ENCODE measurements at places on chromosomes 16 and 17.

DNA sequence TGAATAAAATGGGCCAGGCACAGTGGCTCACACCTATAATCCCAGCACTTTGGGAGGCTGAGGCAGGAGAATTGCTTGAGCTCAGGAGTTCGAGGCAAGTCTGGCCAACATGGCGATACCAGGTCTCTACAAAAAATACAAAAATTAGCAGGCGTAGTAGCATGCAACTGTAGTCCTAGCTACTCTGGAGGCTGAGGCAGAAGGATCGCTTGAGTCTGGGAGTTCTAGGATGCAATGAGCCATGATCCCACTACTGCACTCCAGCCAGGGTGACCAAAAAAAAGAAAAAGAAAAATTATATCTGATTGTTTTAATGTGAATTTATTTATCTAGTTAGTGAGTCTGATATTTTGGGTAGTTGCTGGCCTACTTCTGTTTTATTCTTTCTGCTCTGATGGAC is 7.0 kb downstream of the IL34 start:
- no peak for DNase-seq

GRCh38 chr16:35685085-35685484 is 2225.7 kb downstream of the TP53TG3F start:
- no peak for DNase-seq

DNA sequence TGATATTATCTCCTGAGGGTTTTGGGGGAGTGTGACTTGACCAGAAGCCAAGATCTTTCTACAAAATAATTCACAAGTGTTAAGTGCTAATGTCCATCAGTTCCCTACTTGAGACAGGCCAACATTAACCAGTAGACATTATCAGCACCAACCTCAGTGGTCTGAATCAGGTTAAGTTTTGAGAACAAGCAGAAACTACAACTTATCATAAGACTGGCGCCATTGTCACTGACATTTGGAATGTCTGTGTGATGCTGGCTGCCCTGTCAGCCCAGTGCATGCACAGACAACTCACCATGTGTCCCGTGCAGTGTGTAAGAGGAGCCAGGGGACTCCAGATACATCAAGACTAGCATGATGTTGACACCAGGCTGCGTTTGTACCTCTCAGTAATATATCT is 76.8 kb downstream of the CCDC182 start:
- DNase-seq, result peak; percentile 80

- no peak for DNase-seq
Measured at GRCh38 chr17:41478237-41478636, 2.7 kb downstream of the KRT35 start.

- DNase-seq, result no peak
Measured at GRCh38 chr17:45332989-45333701, 16.3 kb upstream of the MAP3K14 start.

DNA sequence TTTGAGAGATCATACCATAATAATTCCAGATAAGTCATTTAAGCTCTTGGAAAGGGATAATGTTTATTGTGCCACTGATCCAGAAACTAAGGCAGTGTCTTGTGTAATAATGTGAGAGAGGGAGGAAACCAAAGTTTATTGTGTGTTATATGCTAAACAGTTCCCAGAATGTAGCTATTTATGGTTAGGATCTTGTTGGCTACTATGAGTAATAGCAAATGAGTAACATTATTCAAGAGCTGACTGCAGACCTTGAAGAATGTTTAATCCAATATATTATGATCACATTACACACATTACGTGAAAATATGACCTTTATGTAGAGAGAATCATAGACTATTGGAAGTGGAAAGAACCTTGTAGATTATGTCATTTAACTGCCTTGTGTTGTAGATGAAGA is 139.5 kb downstream of the BCAS3 start:
- no peak for DNase-seq

- no peak for DNase-seq
Measured at GRCh38 chr16:28293601-28293960, 1.3 kb downstream of the SBK1 start.

- peak; percentile 95 for DNase-seq
Measured at GRCh38 chr17:49515196-49515770, 20.2 kb downstream of the NGFR start.

GRCh38 chr16:85749771-85750145 is 1.1 kb downstream of the C16orf74 start:
- no peak for DNase-seq

DNA sequence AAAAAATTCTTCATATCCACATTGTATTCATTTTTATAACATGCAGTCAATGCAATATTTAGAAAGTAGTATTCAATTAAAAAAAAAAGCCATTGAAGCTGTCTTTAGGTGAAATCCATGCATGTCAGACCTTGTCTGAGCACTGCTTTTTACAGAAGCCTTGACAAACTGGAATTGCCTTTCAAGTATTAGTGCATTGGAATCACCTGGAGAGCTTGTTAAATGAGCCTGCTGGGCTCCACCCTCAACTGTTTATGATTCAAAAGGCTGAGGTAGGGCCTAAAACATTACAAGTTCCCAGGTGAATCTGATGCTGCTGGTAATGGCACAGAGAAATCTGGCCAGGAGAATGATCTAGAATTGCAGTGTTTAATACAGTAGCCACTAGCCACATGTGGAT is 85.8 kb downstream of the HIC1 start:
- DNase-seq, result no peak

DNA sequence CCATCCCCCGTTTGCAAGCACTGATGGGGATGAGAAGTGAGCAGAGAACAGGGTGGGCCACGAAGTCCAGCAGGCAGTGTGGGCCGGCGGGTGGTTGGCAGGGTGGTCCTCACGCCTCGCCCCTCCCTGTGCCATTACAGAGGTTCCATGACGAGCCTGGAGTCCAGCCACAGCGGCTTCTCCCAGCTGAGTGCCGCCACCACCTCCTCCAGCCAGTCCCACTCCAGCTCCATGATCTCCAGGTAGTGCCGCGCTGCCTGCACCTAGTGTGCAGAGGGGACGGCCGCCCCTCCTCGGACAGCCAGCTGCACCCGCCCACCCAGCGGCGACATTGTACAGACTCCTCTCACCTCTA is 73.0 kb downstream of the SEC14L1 start:
- DNase-seq, result no peak

DNA sequence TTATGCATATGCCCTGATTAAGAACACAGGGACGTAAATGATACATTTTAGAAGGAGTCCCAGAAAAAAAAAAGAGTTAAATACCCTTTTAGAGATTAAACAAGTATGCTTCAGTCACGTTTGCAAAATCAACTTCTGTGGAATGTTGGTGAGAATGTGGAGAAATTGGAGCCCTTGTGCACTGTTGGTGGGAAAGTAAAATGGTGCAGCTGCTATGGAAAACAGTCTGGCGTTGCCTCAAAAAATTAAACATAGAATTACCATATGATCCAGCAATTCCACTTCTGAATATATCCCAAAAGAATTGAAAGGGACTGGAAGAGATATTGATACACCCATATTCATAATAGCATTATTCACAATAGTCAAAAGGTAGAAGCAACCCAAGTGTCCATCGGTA is 26.5 kb downstream of the RHBDL3 start:
- no peak for DNase-seq

GRCh38 chr17:20116683-20117309 is 107.6 kb downstream of the SPECC1 start:
- peak; percentile 45 for DNase-seq

GRCh38 chr16:1615761-1616160 is 3.6 kb downstream of the CRAMP1 start:
- DNase-seq, result no peak

- DNase-seq, result peak; percentile 60
Measured at GRCh38 chr17:40322358-40323315, 13.7 kb downstream of the RARA start.

DNA sequence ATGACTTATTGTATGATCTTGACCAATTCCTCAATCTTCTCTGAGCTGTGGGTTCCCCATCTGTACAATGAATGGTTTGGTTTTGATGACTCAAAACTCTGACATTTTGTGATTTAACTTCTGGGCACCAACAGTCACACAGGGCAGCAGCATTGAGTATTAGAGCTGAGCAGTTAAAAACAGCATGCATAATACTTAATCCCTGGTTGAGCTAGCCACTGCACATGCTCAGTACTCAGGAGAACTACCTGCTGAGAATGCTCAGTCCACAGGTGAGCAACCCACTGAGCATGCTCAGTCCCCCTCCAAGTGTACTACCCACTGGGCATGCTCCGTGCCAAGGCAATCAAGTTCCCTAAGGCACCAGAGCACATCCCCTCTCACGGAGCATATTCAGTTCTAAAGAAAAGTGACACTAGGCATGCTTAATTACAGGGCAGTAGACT is 68.7 kb downstream of the AIPL1 start:
- DNase-seq, result no peak

- DNase-seq, result no peak
Measured at GRCh38 chr16:24077966-24078365, 178.2 kb upstream of the CACNG3 start.

DNA sequence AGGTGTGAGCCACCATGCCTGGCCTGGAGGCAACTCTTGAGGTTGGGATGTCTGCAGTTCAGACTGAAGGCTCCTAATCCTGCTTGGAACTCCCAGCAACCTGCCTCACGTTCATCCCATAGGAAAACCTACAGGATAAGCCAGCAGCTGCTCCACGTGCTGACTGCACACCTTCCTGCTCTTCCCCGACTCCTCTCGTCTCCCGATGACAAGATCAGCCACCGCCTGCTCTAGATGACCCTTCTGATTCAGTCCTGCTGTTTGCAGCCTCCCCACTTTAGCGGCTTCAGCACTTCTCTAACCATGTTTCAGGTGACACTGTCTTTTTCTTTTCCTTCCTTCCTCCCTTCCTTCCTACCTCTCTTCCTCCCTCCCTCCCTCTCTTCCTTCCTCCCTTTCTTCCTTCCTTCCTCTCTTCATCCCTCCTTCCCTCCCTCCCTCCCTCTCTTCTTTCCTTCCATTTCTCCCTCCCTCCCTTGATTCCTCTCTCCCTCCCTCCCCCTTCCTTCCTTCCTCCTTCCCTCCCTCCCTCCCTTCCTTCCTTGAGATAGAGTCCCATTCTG is 61.8 kb downstream of the EMP2 start:
- no peak for DNase-seq

DNA sequence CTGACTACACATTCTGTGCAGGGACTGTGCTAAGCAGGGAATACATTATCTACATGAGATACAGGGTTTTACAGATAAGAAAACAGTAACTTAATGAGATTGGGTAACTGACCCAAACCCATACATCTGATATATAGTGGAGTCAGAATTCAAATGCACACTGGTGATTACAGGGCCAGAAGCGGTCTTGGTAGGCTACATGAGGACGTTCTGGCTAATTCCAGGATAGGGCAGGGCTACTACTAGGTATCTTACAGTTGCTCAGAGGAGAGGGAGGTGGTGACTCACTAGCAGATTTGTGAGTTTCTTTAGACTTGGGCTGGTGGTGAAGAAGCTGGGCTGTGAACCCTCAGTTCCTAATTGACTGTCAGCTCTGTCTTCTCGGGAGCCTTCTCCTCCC is 21.4 kb downstream of the TRIM16 start:
- DNase-seq, result no peak

- DNase-seq, result peak; percentile 56
Measured at GRCh38 chr16:30748634-30749445, 615 bp downstream of the PHKG2 start.

DNA sequence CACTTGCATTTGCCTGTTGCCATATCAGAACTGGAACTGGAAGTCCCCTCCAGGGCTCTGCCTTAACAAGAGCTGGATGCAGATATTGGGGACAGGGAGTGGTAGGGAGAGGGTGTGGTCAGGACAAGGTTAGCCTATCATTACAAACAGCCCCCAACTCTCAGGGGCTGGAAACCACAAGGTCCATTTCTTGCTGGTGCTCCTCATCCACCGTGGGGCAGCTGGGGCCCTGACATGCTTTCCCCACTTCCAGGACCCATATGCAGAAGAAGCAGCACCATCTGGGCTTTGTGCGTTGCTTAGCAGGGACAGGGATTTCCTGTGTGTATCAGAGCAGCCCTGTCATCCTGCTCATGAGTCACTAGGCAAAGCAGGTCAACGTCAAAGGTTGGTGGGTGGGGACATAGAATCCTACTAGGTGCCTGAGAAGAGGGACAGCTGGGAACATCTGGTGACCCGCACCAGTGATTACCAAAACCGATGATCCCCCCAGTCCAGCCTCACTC is 26.9 kb downstream of the RGS9 start:
- peak; percentile 15 for DNase-seq

GRCh38 chr17:9860851-9861250 is 35.1 kb downstream of the GLP2R start:
- DNase-seq, result no peak

GRCh38 chr16:14640538-14640937 is 7.8 kb downstream of the BFAR start:
- DNase-seq, result no peak

GRCh38 chr17:37774504-37774903 is 29.6 kb upstream of the HNF1B start:
- no peak for DNase-seq

- DNase-seq, result no peak
Measured at GRCh38 chr17:55996826-55997225, 156.4 kb upstream of the ANKFN1 start.

- no peak for DNase-seq
Measured at GRCh38 chr17:37062021-37062420, 113.3 kb downstream of the AATF start.

GRCh38 chr16:57971848-57972247 is 920 bp upstream of the CNGB1 start:
- DNase-seq, result no peak

- DNase-seq, result no peak
Measured at GRCh38 chr17:2582493-2582892, 11.0 kb upstream of the PAFAH1B1 start.

DNA sequence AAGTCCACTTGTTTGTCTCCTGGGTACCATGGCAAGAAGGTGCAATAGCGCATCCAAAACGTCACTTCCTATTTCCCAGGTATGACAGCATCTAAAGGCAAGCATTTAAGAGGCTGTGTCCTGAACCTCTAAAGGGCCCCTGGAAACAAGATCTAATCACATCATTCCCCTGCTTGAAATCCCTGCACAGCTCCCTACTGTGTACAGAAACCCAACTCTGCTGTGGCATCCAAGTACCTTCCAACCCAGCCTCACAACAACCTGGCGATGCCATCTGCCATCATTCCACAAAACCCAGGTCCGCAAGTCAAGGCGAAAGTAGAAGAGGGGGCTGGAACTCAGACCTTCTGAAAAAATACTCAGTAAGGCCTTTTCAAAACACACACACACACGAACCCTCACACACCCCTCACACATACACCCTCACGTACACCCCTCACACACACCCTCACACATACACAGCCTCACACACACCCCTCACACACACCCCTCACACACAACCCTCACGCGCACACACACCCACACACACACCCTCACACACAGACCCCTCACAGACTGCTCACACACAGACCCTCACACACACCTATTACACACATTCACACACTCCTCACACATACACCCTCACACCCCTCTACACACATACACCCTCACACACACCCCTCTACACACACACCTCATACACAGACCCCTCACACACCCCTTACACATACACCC is 24.5 kb downstream of the C17orf67 start:
- DNase-seq, result no peak

DNA sequence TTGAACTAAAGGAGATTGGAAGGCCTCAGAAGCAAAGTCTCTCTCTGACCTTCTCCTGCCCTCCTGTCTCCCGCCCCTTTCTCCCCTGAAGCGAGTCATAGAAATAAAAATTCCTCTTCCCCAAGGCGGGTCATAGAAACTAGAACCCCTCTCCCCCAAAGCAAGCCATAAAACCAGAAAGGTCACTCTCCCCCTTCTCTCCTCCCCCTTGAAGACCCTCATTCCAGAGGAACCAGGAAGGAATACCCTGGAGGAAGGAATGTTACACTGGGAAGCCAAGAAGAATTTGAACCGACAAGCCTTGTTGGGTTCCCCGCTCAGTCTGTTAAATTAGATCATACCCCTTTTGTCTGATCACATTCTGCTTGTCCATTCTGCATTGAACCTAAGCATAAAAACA is 2.7 kb upstream of the GJC1 start:
- DNase-seq, result no peak

- no peak for DNase-seq
Measured at GRCh38 chr16:19307587-19308241, 22.2 kb downstream of the CLEC19A start.
